AG04449 (cell line): ENCODE measurements at places on chromosomes 4 and X.

GRCh38 chr4:128403586-128403985 is 116.0 kb upstream of the PGRMC2 start:
- no peak for DNase-seq

GRCh38 chr4:155704841-155705404 is 38.3 kb downstream of the GUCY1A1 start:
- DNase-seq = no peak

- no peak for DNase-seq
These were observed 11.8 kb upstream of the TIMM8A start for GRCh38 chrX:101360390-101360789.

DNA sequence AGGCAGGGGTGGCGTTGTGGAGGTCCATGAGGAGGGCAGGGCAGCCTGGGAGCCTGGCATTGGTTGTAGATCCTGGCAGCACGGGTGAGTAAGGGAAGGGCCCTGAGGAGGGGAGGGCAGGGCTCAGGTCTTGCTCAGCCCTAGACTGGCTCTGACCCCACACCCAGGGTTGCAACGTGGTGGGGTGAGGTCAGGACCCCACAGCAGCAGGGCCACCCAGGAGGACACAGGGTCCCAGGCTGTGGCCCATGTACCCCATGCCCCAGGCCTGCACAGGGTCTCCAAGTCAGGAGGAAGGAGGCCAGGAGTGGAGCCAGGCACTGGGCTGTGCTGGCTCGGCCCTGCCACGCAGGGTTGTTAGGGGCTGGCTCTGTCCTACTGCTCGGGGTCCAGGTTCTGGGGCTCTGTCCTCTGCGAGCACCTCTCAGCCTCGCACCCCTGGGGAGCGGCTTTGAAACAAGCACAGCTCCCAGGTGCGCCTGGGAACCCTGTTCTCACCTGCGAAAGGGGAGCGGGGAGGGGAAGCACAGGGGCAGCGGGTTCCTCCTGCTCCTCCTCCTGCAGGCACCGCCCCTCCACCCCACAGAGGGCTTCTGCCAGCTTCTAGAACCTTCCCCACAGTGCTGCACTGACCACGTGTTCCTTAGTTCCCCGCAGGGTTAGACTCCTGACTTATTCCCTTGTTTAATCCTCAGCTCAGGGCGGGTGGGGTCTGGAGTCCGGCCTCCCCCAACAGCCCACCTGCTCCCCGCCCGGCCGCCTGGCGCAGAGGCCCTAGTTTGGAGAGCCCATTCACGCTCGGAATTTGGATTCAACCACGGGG is 20.4 kb downstream of the MSANTD1 start:
- DNase-seq = no peak

DNA sequence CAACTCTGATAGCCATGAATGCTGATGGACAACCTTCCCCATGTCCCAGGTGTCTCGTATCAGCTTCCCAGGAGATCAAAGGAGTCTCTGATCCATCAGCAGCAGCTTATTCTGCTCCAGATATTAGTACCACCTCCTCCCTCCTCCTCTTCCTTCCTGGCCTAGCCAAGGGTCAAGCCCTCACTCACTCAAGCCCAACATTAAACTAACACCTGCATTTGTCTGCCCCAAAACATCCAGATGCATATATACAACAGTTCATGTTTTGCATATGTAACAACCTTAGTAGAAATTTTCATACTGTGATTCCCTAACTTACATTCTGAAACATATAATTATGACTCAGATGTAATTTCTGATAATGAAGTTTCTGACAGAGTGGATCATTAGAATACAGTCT is 29.9 kb downstream of the BCLAF3 start:
- no peak for DNase-seq
